DMS 273 treated with DMSO at 0.1 percent for 48 hours (cell line): ENCODE measurements at places on chromosomes 11 and 22.

DNA sequence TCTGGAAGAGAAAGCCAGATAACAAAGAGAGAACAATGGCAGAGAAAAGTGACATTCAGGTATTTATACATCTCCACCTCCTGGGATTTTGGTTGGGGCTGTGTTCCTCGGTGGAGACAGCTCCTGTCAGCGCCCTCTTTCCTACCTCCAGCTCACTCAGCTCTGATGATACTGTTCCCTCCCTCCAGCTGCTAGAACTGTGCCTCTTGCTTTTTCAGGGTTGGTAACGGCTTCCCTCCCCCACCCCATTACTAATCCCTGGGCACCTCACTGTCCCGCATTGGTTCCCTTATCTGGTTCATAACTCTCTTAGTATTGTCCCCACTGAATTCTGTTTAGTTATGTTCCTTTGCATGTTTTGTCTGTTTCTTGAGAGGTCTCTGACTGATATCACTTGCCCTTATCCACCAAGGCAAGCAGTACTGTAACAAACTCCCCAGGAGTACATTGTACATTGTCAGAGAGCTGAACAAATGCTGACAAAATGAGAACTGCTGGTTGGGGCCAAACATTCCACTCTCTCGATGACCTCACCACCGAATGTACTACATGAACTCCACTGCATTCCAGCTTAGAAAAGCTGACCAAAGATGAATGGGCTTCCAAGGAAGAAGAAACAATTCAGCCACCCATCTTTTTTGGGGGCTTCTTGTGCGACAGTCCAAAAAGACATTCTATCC, 5.7 kb upstream of the FBXO3 start:
- DNase-seq = no peak

DNA sequence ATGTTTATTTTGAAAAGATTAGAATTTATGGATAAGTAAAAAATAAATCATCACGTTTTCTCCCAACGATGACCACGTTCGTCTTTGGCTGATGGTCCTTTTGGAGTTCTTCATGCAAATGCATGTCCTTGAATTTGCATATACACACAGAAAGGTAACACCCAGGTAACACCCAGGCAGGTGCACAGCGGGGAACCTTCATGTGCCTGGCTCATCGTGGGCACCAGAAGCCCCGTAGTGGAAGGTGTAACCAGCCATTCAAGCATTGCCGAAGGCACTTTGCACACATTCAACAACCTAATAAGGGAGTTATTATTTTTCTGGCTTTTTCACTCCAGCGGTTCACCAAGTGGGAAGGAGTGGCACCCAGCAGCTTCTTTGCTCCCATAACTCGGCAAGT, 404.6 kb downstream of the TBC1D22A start:
- no peak for DNase-seq

GRCh38 chr22:47163481-47163855, 401.0 kb downstream of the TBC1D22A start:
- no peak for DNase-seq

- DNase-seq = no peak
These were observed 35.0 kb downstream of the TBX1 start for GRCh38 chr22:19795617-19796008.

- DNase-seq = no peak
These were observed 395 bp upstream of the HIPK3 start for GRCh38 chr11:33256813-33257159.

DNA sequence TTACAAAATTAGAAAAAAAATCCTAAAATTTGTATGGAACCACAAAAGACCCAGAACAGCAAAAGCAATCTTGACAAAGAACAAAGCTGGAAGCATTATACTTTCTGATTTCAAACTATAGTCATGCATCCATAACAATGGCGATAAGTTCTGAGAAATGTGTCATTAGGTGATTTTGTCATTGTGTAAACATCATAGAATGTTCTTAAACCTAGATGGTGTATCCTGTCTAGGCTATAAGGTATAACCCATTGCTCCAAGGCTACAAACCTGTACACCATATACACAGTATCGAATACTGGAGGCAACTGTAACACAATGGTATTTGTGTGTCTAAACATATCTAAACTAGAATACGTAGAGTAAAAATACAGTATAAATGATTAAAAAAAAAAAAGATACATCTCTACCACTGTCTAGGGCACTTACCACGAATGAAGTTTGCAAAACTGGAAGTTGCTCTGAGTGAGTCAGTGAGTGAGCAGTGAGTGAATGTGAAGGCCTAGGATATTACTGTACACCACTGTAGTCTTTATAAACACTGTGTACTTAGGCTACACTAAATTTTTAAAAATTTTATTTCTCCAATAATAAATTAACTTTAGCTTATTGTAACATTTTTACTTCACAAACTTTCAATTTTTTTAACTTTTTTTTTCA, 18.1 kb upstream of the SC5D start:
- DNase-seq = no peak

- no peak for DNase-seq
These were observed 680.3 kb downstream of the NTM start for GRCh38 chr11:132050577-132051165.

DNA sequence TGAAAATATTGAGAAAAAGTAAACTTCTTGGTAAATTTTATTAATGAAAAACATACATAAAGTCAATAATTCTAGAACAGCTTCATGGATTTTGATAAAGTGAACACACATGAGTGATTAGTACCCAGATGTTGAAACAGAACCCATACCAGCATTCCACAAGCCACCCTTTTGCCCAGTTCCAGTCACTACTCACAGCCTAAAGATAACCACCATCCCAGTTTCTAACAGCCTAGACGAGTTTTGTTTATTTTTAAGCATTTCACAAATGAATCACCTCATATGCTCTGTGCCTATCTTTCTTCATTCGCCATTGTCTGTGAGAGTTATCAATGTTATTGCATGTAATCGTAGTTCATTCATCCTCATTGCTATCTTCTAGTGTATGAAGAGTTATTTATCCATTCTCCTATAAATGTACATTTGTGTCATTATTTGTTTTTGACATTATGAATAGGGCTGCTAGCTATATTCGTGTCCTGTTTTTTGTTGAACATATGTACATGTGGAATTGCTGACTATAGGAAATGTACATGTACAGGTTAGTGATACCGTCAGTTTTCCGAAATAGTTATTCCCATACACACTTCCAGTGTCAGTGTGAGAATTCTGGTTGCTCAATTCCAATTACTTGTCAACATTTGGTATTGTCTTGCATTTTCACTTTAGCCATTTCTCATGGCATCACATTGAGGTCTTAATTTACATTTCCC, 44.5 kb upstream of the TEAD1 start:
- no peak for DNase-seq

- DNase-seq = no peak
These were observed 38.9 kb upstream of the MN1 start for GRCh38 chr22:27840436-27840835.

DNA sequence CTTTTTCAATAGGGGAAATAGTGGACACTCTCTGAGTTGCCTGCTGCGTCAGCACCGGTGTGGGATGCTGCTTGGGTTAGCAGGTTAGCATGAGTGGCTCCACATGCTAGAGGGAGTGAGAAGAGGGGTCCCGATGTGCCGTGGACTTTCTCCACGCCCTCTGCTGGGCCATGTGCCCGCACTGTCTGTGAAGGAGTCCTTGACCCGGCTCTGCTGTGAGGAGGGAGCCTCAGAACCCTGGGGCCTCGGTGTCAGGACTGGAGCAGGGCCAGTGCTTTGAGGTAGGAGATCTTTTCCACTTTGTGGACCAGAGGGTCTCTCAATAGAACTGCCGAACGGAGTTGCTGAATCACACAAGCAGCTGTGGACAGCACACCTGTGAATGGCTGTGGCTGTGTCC, 14.8 kb downstream of the CTTN start:
- no peak for DNase-seq

DNA sequence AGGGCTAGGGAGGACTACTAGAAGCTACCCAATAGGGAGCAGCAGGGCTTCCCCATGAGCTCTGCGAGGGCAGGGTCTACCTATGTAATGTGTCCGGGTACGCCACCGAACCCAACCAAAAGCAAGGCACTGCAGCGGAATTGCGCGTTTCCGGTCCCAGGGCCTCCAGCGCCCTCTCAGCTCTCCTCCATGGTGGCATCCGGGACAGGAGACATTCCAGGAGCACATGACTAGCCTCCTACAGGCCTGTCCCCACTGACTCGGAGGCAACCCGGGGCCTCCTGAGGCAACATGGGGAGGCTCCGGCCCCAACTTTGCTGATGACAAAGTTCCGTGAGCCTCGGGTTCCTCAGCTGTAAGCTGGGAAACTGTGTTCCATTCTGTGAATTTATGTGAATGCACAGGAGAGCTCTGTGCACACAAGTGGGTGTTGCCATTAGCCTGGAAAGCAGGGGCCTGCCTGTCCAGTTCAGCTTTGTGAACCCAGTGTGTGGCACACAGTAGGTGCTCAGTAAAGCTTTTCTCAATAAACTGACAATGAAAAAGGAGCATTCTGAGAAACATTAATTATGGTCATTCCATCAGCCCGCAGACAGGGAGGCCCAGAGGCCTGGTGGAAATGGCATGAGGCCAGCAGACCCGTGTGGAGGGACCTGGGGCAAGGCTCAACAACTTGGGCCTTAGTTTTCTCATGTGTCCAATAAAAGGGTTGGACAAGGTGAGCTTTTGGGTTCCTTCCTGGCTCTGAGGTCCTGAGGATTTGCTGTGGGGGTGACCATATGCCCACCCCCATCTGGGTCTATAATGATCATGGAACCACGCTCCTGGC, 50.3 kb downstream of the CHRDL2 start:
- no peak for DNase-seq

GRCh38 chr11:19631712-19632498, 80.7 kb upstream of the NAV2 start:
- DNase-seq = no peak

DNA sequence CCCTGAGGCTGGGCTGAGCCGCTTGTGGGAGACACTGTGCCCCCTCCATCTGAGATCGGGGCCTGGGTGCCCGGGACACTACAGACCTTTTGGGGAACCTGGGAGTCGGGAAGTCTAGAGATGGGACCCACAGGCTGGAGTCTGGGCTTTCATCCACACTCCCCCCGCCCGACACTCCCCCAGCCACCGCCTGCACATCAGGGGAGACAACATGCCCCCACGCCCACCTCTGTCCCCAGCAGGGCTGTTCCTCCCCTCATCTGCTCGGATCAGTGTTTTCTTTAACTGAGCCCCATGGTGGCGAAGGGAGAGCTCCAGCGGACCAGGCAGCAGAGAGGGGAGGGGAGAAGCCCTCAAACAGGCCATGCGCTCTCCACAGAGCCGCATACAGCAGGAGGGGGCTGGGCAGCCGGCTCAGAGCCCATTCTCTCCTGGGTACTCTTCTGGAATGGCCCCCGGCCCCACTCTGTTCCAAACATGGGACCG, 174.7 kb downstream of the IGLL1 start:
- DNase-seq = no peak

DNA sequence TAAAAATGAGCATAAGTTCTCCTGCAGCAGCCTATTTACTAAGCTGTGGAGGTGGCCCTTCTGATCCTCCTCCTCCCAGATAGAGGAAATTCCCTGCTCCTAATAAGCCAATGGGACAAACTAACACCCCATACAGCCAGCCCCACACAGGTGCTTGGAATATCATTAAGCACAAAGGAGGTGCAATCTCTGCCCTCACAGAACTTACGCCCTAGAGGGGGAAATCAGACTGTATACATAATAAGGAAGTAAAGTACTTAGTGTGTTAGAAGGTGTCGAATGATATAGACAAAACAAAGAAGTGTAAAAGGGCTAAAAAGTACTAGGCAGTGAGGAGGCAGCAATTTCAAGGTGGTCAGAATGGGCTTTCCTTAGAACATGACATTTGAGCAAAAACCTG, 5.8 kb downstream of the MS4A12 start:
- no peak for DNase-seq

- no peak for DNase-seq
These were observed 20.9 kb downstream of the ARHGAP1 start for GRCh38 chr11:46679241-46680163.

DNA sequence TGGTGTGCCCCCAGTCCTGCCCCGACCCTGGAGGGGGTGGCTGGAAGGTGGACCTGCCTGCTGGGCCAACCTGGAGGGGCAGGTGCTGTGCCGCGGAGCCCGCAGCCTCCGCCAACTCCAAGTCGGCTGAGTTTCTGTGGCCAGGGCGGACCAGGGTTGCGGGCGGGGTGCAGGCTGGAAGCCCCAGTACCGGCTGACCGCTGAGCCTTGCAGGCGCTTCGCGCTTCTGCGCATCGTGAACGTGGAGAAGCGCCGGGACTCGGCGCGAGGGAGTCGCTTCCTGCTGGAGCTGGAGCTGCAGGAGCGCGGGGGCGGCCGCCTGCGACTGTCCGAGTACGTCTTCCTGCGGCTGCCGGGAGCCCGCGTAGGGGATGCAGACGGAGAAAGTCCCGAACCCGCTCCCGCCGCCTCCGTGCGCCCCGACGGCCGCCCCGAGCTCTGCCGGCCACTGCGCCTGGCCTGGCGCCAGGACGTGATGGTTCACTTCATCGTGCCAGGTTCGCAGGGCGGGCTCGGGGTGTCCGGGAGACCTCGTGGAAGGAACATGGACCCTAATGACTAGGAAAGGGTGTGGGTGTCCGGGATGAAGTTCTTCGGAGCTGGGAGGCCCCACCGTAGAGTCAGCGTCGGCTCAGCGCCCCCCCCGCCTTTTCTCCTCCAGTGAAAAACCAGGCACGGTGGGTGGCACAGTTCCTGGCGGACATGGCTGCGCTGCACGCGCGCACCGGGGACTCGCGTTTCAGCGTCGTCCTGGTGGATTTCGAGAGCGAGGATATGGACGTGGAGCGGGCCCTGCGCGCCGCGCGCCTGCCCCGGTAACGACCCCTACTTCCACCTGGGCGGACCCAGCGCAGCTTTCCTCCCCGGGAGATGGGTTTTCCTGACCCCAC, 10.2 kb downstream of the B4GALNT4 start:
- DNase-seq = no peak
